GM13977 (cell line): ENCODE measurements at places on chromosomes 2 and 18.

- no peak for DNase-seq
Observed at GRCh38 chr2:237323656-237324055, 90.3 kb downstream of the COL6A3 start.

- DNase-seq, result no peak
Observed at GRCh38 chr2:43098539-43098938, 127.9 kb downstream of the ZFP36L2 start.

- DNase-seq, result no peak
Observed at GRCh38 chr18:27378431-27379095, 193.5 kb upstream of the CHST9 start.

GRCh38 chr2:220502539-220502938 is 875.1 kb downstream of the SLC4A3 start:
- no peak for DNase-seq

GRCh38 chr2:161163440-161163839 is 3.2 kb downstream of the TANK start:
- DNase-seq, result no peak

GRCh38 chr18:2908166-2908945 is 61.5 kb downstream of the EMILIN2 start:
- no peak for DNase-seq

DNA sequence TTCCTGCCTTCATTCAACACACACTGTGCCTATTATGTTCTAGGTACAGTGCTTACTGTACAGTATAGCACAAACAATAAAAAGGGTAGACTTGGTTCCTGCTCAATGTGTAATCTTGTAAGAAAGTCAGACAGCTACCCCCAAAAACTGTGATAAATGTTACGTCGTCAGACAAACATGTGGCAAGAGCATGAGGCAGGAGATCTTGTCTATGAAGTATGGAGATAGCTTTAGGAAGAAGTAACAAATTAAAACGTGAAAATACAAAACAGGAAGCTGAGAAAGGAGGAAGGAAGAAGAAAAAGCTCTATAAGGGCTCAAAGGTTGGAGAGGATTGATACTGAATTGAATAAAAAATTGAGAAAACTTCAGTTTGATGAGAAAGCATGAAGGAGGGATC is 276.2 kb upstream of the HNRNPA3 start:
- no peak for DNase-seq

- DNase-seq, result no peak
Observed at GRCh38 chr2:69965756-69966445, 4.5 kb upstream of the ASPRV1 start.

DNA sequence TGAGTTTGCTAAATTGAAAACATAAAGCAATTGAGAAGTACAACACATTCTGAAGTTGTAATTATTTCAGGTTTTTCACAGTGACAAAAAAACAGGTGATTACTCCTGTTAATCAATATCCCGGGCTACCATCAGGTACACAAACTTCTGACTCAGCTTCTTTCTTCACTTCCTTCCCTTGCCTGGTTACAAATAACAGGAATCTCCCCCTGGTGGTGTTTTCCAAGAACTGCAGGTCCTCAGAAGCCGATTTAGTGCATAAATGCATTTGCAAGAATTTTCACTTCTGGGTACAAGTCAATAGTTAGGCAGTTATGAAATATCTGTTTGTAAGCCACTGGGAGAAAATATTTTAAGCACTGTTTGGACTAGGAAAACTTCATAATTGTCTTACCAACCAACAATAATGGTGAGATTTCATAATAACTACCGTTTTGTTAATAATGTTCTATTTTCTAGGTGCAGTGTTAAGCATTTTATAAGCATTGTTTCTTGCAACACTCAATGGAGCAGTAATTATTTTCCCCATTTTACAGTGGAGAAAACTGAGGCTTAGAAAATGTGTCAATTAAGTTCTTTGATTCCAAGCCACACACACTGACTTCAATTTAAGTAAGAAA is 12.4 kb upstream of the GMCL1 start:
- peak; percentile 53 for DNase-seq

DNA sequence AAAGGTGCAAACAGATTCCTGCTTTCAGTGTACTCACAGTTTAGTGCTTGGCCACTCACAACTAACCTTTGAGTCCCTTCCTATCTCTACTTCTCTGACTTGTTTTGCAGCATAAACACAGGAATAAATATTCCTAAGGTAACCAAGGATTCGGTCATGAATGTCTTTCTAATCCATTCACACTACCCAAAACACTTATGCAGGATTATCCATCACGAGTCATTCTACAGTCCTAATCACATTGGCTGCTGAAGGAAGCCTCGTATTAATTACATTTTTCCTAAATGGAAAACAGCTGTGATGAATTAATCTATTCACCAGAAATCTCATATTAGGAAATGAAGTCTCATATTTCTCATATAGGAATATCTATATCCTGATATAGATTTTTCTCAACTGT is 16.3 kb downstream of the RDH14 start:
- no peak for DNase-seq

GRCh38 chr2:186554850-186555671 is 34.8 kb upstream of the ITGAV start:
- DNase-seq, result no peak

DNA sequence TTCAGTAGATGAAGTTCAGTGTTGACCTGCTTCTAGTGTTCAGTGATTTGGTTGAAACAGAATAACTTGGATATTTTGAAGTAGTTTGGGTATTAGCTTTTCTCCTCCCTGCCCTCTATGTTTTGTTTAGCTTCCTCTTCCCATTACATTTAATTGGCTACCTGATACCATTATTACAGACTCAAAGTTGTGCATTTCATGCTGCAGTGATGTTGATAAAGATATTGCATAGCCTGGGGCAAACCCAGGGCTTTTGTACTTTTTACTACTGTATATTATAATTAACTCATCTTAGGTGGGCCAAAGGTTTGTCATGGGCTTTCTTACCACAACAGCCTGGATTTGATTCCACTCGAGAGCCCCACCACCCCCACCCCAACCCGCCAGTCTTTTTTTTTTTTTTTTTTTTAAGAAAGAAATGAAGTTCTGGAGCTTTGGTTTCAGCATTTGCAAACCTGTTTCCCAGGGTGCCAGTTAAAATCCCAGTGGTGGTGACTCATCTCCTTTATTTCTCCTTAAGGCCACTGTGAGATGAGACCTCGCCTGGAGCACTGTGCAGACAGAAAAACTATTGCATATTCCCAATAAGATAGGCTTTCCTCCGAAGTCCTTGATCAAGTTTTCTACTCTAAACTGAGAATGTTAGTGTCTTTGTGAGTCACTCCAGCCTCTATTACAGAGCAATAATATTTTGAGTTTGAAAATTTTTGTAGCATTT is 393.7 kb upstream of the FANCL start:
- no peak for DNase-seq
